AG04450 (cell line): ENCODE measurements at places on chromosomes 5 and 9.

DNA sequence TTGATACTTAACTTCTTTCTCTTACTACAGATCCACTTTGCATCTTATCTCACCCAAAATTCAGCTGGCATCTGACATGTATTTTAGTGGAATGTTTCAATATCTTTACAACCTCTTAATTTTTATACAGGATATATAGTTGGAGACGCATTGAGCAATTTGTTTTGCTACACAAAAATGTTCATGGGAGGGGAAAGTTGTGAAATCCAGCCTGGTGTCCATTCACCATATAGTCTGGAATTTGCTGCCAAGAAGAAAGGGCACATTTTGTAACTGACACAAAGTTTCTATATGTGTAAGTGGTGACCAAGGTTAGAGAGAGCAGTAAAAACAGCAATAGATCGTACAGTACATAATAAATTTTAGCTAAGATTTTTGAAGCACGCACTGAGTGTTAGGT, 14.0 kb upstream of the CHD1 start:
- no peak for DNase-seq

- no peak for DNase-seq
These were observed 127.8 kb upstream of the RAPGEF1 start for GRCh38 chr9:131867611-131868192.

GRCh38 chr5:60287174-60287771, 393.7 kb upstream of the PDE4D start:
- DNase-seq = no peak

DNA sequence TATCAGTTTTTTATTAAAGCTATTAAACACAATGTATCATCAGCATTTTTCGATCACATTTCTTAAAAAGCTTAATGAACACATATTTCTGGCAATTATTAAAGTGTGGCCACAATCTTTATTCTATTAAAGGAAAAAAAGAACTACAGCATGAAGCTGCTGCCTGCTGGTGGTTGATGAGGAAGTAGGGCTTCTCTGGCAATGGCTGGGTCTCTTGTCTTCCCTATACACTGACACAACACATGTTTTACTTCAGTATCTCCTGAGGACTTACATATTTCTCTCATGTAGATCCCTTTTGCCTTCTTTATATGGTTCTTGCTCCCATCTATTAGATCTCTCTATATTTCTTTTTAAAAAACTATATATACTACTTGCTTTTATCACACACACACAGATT, 590.7 kb downstream of the RAB3C start:
- DNase-seq = no peak

DNA sequence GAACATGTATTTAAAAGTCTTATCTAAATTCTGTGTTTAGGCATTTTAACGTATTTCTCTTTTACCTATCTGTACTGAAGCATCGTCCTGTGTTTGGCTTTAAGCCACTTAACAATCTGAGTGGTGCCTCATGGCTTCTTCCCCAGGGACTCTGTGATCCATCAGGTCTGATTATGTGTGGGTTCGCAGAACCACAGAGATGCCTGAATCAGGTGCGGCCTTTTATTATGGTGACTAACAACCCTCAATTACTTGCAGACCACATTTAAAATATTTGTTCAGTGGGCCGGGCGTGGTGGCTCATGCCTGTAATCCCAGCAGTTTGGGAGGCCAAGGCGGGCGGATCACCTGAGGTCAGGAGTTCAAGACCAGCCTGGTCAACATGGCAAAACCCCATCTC, 39.6 kb upstream of the SAP30L start:
- DNase-seq = no peak

DNA sequence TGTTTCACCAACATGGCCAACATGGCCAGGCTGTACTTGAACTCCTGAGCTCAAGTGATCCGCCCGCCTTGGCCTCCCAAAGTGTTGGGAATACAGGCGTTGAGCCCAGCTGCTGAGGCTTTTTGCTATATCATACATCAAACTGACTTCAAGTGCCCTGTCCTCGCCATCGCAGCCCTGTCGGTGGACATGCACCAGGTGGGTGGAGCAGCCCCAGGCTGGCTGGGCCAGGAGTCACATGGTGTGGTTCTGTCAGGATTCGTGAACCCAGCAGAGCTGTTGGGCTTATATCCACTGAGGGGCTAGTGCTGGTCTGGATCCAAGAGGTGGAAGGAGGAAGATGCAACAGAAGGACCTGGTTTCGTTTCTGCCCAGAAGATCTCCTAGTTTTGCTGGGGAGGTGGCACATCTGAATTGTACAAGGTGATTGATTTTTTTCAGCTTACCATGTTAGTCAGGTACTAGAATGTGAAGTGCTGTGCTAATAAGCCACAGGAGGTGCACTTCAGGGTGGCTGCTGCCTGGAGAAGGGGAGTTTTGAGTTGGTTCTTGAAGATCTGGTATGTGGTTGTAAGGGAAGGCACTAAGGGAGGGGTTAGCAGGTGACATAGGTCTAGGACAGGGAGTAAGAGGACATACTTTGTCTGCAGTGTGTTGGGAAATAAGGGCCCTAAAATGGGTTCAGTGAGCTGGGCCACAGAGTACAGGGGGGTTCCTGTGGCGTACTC, 16.1 kb downstream of the PCBD2 start:
- no peak for DNase-seq

DNA sequence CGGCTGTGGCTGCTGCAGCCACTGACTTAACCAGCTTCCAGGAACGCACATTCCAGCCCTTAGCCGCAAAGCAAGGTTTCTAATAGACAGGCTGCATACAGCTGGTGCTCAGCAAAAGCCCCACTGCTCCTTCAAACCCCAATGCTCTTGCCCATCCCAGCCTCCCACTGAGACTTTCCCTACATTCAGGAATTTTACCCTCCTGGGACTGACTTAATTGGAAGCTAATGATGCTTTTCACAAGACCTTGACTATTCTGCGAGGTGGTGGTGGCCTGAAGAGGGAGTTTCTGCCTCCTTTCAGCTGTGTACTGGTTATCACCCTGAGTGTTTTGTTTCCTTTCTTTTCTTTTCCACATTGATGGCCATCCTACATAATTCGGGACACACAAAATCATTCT, 164.9 kb upstream of the IRX1 start:
- no peak for DNase-seq

DNA sequence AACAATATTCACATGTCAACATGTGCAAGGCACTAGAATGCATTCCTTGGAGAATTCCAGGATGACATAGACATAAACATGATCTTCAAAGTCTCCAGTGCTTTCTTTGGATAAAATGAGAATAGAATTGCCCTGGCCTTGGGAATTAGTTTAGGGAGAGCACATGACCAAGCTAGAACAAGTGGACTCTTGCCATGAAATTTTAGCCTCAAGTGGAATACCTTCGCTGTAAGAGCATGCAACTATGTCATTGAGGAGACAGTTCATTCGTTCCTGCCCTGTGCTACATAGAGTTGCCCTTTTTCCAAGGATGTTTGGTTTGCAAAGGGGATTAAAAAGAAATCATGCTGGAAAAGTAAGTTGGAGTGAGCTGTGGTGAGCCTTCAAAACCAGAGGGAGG, 42.7 kb downstream of the ZFAND5 start:
- no peak for DNase-seq

DNA sequence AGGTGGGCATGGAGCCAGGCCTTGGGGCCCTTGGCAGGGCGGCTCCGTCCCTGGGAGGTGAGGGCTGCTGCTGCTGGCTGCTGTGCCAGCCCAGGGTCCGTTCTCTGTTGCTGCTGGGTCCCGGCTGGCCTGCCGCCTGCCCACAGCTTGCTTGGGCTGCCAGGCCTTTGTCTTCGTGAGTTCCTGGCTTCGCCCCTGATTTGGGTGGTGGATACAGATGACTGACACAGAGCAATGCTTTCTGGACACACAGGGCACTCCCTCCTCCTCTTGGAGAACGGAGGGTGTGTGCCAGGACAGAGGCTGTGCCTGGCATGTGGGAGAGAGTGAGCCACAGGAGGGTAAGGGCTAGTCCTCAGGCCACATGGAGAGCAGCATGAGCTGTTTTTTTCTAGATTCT, 166.1 kb downstream of the MACROH2A1 start:
- DNase-seq = no peak

DNA sequence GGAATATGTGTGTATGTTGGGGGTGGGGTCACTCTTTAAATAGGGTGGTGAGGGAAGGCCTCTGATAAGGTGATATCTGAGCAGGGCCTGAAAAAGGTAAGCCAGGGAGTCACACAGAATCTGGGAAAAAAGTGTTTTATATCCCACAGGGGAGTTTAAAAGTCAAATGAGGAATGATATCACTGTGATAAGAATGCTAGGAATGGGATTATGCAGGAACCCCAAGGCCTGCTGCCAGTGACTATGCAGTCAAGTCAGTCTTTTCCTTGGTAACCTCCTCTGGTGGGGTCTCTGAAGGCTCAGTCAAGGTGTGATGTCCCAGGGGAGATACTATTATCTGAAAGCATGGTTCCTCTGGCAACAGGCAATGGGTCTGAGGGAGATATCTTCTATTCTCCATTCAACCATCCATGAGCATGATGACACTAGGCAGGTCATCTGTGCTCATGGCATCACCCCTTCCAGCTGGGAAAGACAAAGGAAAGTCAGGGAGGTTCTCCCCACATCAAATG, 53.5 kb downstream of the GRIA1 start:
- DNase-seq = no peak
